IMR-90 (cell line): ENCODE measurements at places on chromosomes 16 and 17. TPM values are rescaled to one million over a fixed set of nuclear protein-coding genes. Genes with fewer than 3 reads are reported as not detected.
A peak's percentile ranks its signal among the peaks of the same experiment; 100 is the strongest.

DNA sequence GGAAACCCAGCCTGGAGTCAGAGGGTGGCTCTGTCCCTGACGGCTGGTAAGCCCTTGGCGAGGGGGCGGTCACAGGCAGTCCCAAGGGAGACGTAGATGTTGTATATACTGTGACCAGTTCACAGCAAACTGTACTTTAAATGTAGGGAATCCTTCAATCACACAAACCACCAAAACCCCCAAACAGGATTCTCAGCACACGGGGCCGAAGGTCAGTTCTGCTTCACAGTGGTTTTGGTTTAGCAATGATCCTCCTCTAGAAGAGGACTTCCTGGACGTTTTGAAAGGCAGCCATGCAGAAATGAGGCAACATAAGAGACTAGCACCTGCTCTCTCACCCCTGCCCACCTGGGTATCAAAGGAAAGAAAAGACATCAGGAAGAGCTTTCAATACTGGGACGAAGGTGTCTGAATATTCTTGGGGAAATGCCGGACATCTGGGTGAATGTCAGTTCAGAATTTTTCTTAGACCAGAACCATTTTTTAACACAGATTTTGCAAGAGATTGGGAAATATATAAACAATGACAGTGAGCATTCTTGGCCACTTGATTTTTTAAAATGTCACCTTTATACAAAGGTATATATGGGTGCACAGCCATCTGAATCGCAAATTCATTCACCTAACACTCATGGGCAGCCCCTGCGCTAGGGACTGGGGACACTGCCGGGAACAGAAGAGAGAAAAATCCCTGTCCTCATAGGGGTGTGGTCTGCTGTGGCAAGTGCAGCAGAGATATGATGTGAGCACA is 74.2 kb downstream of the CRISPLD2 start:
- no peak overlapping the region for H3K4me3 ChIP-seq
- DNase-seq: no peak
- no peaks in the 10 kb centered on the region for H3K27me3 ChIP-seq
- peaks cover 60% of the 10 kb centered on the region for H3K36me3 ChIP-seq

GRCh38 chr16:52757746-52758472 is 211.0 kb upstream of the TOX3 start:
- H3K27me3 ChIP-seq: no peaks in the 10 kb centered on the region
- H3K4me3 ChIP-seq: no peak overlapping the region
- DNase-seq: no peak
- H3K36me3 ChIP-seq: no peaks in the 10 kb centered on the region

DNA sequence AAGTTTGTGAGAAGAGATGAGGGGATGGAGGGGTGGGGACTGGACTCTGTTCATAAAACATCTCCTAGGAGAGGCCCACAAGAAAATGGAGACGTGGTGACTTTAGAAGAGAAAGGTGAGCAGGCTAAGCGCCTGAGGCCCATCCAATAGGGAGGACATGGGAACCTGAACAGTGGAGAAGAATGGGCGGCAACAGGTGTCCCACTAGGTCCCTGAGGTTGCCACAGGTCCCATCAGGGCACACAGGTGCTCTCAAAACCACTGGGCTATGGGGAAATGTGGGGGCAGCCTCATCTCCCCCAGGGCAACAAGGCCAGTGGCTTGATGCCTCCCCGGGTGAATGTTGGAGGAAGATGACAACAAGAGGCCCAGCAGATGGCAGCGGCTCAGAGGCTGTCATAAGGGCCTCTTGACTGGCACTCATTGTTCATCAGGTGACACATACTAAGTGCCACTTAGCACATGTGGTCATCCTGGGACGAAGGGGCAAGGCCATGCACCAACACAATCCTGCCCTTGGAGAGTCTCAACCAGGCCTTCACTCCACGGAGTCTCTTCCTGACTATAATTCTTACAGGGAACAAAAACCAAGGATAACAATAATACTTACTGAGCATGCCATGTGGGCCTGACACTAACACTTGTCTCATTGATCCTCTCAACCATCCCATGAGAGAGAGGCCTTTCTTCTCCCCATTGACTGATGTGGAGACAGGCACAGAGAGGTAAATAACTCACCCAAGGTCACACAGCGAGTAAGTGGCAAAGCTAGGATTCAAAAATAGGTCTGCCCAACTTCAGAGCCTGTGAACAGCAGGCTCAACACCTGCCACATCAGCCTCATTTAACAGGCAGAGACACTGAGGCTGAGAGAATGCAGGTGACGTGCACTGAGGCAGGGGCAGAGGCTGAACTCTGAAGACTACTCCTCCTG is 38.0 kb downstream of the CUEDC1 start:
- no peak overlapping the region for H3K4me3 ChIP-seq
- no peak for DNase-seq
- H3K27ac ChIP-seq: no peak overlapping the region

- H3K4me1 ChIP-seq: no peaks in the 10 kb centered on the region
- H3K4me3 ChIP-seq: no peak overlapping the region
- H3K27ac ChIP-seq: no peak overlapping the region
- no peaks in the 10 kb centered on the region for H3K27me3 ChIP-seq
- peaks cover 44% of the 10 kb centered on the region for H3K36me3 ChIP-seq
Observed at GRCh38 chr17:49403514-49404289, 11.0 kb downstream of the PHB1 start.

The TRIM47 gene
- 1.4 TPM in 2 replicates for total RNA-seq

DNA sequence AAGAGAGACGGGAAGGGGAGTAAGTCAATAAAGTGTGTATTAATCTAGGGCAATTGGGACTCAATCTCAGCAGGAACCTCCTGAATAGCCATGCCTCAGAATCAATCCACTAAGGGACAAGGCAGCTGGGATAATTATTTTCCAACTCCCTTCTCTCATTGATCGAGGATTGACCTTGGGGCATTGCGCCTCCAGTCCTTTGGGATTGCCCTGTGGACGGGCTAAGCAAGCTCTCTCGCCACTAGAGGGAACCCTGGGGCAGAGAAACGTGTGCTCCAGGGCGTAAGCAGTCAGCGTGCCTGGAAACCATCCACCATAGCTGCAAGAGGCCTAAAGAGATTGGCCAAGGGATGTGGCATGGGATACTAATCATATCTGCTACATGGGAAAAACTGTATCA is 53.9 kb upstream of the ERCC4 start:
- no peaks in the 10 kb centered on the region for H3K4me1 ChIP-seq
- no peaks in the 10 kb centered on the region for H3K36me3 ChIP-seq
- peak; percentile 73 for DNase-seq

DNA sequence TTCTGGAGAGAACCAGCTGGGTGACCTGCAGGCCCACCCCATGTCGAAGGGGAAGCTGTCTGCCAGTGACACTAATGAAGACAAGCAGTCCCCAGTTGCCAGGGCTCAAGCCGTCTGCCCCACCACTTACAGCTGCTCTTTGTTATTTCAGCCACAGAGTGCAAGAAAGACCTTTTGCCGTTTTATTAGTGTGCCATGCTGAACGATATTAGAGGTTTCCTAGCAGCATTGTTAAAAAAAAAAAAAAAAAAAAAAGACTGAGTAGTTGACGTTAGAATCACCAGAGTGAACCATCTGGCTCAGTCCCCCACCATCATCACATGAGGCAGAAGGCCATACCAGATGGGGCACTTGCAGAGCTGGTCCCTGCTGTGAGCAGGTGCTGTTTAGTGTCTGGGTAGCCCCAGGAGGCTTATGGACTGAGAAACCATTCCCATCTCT is 26.5 kb upstream of the SLC39A11 start:
- H3K4me3 ChIP-seq: no peak overlapping the region
- H3K4me1 ChIP-seq: no peaks in the 10 kb centered on the region
- no peak overlapping the region for H3K27ac ChIP-seq
- peaks cover 4% of the 10 kb centered on the region for H3K27me3 ChIP-seq
- H3K36me3 ChIP-seq: no peaks in the 10 kb centered on the region

DNA sequence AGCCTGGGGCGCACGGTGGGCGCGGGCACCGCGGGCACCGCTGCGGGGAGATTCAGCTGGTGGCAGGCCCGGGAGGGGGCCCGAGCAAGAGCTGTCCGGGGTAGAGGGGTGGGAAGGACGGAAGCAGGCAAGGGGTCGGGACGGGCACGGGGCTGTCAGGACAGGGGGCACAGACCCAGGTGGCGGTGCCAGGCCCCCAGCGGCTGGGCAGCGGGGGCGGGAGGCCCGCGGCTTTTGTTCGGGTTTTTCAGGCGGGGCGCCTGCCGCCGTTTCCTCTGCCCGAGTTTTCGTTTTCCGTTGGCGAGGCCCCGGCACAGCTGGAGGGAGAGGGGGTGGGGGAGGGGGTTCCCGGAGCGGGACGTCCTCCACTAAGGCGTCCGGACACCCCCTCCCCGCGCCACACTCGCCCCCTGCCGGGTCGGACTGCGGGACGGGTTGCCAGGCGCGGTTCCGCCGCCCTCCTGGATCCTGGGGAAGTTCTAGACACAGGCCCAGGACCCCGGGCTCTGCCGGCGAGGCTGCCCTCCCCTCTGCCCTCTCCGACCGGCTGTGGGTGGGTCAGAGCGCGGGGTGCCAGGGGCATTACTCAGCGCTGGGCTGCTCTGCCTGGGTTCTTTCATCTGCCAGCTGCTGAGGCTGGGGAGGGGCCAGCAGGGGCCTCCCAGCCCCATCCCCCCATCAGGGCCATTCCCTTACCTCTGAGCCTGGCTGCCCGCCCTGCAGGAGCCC is 543 bp downstream of the ARHGAP23 start:
- H3K27ac ChIP-seq: peak overlapping the region; percentile 96
- H3K4me3 ChIP-seq: peak overlapping the region; percentile 96
- H3K27me3 ChIP-seq: no peaks in the 10 kb centered on the region

GRCh38 chr17:5560361-5560988 is 23.8 kb downstream of the NLRP1 start:
- H3K27me3 ChIP-seq: no peaks in the 10 kb centered on the region
- peaks cover 17% of the 10 kb centered on the region for H3K36me3 ChIP-seq
- DNase-seq: no peak
- no peak overlapping the region for H3K4me3 ChIP-seq
- H3K4me1 ChIP-seq: peaks cover 5% of the 10 kb centered on the region
- H3K27ac ChIP-seq: no peak overlapping the region

- H3K27ac ChIP-seq: peak overlapping the region; percentile 58; the same call in 1 of the 2 replicates
- peak; percentile 16 for DNase-seq
- peak overlapping the region; percentile 89 for H3K4me3 ChIP-seq
- H3K4me1 ChIP-seq: peaks cover 4% of the 10 kb centered on the region; the same call in 1 of the 2 replicates
Observed at GRCh38 chr16:22189473-22190080, 16.5 kb upstream of the EEF2K start.

GRCh38 chr16:69909760-69910159 is 41.4 kb upstream of the CLEC18A start:
- H3K4me1 ChIP-seq: peaks cover 9% of the 10 kb centered on the region
- H3K36me3 ChIP-seq: peaks cover 10% of the 10 kb centered on the region
- no peak overlapping the region for H3K4me3 ChIP-seq
- H3K27ac ChIP-seq: no peak overlapping the region
- H3K27me3 ChIP-seq: no peaks in the 10 kb centered on the region
- no peak for DNase-seq

The CCDC78 gene
- 0.54 and 0.56 TPM in 2 replicates for total RNA-seq

The HBZ gene
- total RNA-seq: not detected in 2 replicates

DNA sequence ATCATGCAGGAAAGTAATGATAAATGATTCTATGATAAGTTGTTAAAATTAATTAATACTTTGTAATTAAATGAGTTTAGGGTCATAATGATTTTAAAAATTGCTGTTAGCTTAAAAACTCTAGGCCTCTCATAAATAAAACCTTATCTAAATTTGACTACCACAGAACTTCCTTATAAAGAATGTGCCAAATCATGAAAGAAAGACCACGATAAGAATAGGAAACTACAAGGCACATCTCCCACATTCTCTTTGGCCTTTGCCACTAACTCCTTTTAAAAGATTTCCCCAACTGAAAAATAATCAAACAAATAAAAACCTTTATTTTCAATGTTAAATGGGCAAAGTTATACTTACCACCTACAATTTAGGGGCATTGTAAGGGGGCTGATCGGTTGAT is 164.6 kb upstream of the C17orf78 start:
- H3K4me1 ChIP-seq: no peaks in the 10 kb centered on the region
- DNase-seq: no peak

The CSH1 gene
- not detected in 2 replicates for total RNA-seq

DNA sequence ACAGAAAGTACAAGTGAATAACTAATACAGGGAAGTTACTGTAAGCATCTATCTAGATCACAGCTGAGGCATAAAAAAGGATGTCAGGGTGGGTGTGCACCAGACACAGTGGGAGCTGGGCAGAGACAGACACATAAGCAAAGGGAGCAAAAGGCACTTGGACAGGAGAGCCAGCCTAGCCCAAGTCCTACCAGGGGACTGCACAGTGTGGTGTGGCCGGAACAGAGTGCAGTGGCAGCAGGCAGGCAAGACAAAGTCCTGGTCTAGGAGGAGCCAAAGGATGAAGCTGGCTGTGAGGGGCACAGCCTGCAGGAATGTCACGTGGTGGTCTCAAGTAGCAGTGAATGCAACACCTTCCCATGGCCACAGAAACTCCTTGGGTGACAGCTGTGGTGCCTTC is 21.9 kb downstream of the RAD51D start:
- H3K4me3 ChIP-seq: no peak overlapping the region
- no peak overlapping the region for H3K27ac ChIP-seq
- peaks cover 22% of the 10 kb centered on the region for H3K36me3 ChIP-seq
- 0 out of 2 replicates have a peak, but pooled peaks cover 2% of the 10 kb centered on the region for H3K4me1 ChIP-seq
- DNase-seq: no peak

DNA sequence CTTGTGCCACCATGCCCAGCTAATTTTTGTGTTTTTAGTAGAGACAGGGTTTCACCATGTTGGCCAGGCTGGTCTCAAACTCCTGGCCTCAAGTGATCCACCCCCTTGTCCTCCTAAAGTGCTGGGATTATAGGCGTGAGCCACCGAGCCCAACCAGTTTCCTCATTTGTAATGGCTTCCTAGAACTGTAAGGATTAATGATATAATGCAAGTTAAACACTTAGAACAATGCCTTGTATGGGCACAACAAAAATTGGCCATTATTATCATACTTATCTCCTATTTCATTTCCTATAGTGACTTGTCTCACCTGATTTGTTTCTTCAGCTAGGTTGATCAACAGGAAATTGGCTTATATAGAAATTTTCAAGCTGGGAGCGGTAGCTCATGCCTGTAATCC is 14.1 kb downstream of the TUBD1 start:
- no peaks in the 10 kb centered on the region for H3K4me1 ChIP-seq
- no peak for DNase-seq
- H3K36me3 ChIP-seq: peaks cover 6% of the 10 kb centered on the region
- no peaks in the 10 kb centered on the region for H3K27me3 ChIP-seq

DNA sequence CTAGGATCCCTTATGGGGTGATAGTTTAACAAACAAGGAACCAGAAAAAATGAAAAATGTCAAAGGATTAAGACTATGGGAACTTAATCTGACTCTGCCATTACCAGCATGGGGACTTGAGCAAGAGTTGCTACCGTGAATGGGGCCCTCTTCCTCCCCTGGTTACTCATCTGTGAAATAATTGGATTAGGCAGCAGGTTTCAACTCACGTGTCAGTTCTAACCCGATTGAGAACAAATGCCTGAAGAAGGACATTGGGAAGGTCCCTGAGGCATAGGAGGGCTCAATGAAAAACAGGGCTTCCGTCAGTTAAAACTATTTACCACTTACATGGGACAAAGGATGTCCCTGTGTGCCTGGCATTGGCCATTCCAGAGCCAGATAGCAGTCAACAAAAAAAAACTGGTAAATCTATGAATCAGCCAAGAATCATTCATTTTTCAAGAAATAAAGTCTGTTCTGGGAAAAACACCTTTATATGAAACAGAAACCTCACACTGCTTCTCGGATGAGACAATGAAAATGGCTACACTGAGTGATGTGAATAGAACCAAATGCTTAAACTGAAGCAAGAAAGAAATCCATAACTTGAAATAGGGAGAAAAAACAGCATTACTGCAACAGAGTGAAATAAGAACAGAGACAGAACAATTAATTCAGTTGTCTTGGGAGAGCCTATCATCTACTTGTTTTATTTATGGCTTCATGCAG is 104.3 kb downstream of the ADAMTS18 start:
- H3K27ac ChIP-seq: no peak overlapping the region
- no peaks in the 10 kb centered on the region for H3K36me3 ChIP-seq
- H3K27me3 ChIP-seq: no peaks in the 10 kb centered on the region

- H3K27me3 ChIP-seq: no peaks in the 10 kb centered on the region
- DNase-seq: no peak
- peaks cover 55% of the 10 kb centered on the region for H3K36me3 ChIP-seq
- no peaks in the 10 kb centered on the region for H3K4me1 ChIP-seq
- H3K4me3 ChIP-seq: no peak overlapping the region
Observed at GRCh38 chr16:3389663-3390338, 11.0 kb downstream of the ZSCAN32 start.
